MG63 (cell line): ENCODE measurements at places on chromosomes 2 and 18. TPM values are rescaled to one million over a fixed set of nuclear protein-coding genes. Genes with fewer than 3 reads are reported as not detected.

The TMEFF2 gene
- 2.2 and 3.0 TPM in 2 replicates for total RNA-seq

The STON1 gene
- 1.7 and 2.2 TPM in 2 replicates for total RNA-seq

The ZFAND2B gene
- total RNA-seq, result 43.3 and 72.7 TPM in 2 replicates

The CMPK2 gene
- 2.3 and 6.6 TPM in 2 replicates for total RNA-seq

The CD302 gene
- 4.4 and 8.9 TPM in 2 replicates for total RNA-seq

The SULT1C4 gene
- total RNA-seq, result not detected in 2 replicates

The AKAIN1 gene
- total RNA-seq, result not detected in 2 replicates

- no peak for DNase-seq
Measured at GRCh38 chr2:137959166-137959565, 5.1 kb upstream of the HNMT start.

DNA sequence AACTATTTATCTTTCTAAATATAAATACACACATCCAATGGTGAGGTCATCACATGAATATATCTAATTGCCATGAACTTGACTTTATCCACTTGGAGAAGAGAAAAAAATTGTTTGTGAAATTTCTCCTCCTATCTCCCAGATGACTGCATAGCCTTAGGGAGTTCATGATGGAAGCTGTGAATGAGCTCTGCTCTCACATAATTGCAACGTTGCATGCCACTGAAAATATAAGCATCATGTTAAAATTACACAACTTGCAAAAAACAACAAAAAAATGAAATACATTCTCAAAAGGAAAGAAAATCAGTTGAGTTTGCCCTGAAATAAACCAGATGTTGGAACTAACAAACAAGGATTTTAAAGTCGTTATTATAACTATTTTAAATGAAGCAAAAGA, 50.6 kb upstream of the OSR1 start:
- DNase-seq, result no peak

DNA sequence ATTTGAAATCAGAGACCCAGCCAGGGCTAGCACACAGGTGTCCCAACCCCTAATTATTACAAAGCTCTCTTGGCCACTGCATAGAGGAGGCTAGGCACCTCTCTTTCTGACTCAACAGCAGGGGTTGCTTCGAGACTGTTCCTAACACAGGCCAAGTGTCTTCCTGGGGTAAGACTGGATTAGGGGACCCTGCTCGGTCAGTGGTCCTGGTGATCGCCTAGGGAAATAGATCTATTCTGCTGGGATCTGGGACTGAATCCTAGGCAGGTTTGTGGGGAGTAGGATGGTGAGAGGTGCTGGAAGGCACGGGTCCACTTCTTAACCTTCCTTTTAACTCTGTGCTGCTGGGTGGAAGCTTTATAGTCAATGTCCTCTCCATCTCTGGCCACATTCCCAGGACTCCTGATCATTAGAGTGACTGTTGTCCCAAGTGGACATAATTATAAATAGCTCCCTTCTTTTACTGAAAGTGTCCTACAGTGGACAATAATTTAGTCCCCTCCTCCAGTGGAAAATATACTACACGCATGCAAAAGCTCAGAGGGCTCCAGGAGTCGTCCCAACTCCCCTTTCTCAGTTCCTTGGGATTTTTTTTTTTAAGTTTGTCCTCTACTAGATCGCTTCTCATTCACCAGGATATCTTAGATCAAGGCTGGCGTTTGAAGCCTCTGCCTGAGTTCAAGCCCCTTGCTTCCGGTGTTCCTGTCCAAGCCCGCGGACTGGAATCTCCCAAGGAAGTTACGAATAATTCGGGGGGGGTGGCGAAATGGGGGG, 1.3 kb upstream of the TRIB2 start:
- DNase-seq, result no peak

GRCh38 chr2:217106650-217107014, 246.8 kb upstream of the TNP1 start:
- peak; percentile 28 for DNase-seq

- no peak for DNase-seq
Measured at GRCh38 chr2:43174368-43174916, 52.0 kb downstream of the ZFP36L2 start.

- no peak for DNase-seq
Measured at GRCh38 chr18:40613721-40614120, 1341.3 kb upstream of the PIK3C3 start.

DNA sequence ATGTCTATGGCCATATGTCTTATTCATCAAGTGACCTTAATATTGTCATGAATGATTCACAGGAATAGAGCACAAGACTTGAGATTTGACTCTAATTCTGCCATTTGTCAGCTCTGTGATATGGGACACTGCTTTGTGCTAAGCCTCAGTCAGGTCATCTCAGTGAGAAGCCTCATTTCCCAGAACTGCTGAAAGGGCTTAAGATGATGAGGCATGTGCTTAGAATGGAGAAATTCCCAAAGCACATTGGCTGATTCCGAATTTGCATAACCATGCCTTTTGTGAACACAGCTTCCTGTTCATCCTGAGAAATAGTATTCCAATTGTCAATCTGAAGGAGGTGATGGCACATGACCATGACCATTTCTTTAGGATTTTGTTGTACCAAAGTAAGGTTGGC, 218.1 kb downstream of the ALK start:
- no peak for DNase-seq

GRCh38 chr2:210655229-210655975, 99.0 kb downstream of the CPS1 start:
- DNase-seq, result no peak

GRCh38 chr2:57869758-57870344, 176.8 kb upstream of the VRK2 start:
- DNase-seq, result no peak

- DNase-seq, result no peak
Measured at GRCh38 chr2:73033766-73034381, 37.6 kb downstream of the SFXN5 start.

GRCh38 chr2:207038299-207038698, 99.0 kb downstream of the CPO start:
- DNase-seq, result no peak

DNA sequence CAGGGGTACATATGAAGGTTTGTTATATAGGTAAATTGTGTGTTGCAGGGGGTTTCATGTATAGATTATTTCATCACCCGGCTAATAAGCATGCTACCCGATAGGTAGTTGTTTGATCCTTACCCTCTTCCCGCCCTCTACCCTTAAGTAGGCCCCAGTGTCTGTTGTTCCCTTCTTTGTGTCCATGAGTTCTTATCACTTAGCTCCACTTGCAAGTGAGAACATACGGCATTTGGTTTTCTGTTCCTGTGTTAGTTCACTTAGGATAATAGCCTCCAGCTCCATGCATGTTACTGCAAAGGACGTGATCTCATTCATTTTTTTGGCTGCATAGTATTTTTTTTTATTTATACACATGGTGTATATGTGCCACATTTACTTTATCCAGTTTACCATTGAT, 34.2 kb upstream of the ELAC1 start:
- DNase-seq, result no peak

- DNase-seq, result no peak
Measured at GRCh38 chr2:107737756-107738155, 88.9 kb upstream of the RGPD4 start.

DNA sequence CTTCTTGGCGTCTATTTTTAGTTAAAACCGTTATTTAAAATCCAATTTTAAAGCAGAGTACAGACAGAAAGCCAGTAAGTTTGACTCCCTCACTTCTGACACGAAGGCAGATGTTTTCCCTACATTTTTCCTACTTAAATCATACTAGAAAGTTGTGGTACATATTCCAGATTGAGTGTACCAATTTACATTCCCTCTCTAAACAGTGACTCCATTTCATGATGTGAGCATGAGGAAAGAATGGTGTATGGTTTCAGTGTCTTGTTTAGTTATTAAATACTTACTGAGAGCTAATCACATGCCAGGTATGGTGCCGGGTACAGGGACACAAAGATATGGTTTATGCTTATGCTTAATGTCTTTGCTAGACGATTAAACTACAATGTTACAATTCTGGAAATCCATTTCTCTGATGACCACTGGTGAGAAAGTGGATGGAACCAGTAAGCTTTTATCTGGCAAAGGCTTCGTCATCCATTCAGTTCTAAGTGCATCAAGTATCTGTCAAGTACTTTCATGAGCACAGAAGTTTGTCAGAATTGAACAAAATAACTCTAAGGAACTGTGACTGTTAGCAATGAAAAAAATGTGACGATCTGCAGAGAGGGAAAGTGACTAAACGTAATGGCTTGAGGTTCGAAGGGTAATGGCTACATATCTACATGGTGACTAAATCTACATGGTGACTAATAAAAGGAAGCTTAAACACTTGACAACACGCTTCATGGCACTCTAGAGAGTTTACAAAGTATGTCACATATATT, 25.7 kb downstream of the MAP4K3 start:
- DNase-seq, result no peak

DNA sequence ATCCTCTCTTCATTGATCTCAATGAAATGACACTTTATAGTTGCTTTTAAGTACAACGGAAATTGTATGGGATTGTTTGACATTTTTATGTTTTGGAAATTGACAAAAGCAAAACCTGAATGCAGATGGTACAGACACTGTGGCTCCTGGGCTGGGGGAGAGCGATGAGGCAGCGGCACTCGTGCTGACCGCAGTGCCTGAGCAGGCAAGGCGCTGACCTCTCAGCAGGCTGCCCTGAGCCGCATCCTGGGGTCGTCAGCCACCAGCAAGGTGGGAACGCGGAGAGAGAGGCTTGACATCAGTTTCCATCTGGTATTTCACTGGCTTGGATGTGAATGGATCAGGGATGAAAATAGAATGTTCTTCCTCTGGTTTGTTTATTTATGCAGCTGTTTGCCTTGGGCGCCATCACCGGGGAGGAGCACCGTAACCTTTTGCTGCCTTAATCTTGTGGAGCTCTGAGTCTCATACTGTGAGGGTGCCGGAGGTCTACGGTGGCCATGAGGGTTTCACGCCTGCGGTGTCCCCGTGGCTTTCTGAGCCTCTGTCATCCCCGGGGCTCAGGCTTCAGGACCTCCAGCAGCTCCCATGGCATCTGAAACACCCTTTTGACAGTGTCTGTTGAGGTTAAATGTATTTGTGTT, 94.8 kb upstream of the TPO start:
- no peak for DNase-seq

- DNase-seq, result no peak
Measured at GRCh38 chr2:96159084-96159830, 14.0 kb upstream of the DUSP2 start.

GRCh38 chr2:66189553-66189952, 245.4 kb upstream of the MEIS1 start:
- no peak for DNase-seq

- no peak for DNase-seq
Measured at GRCh38 chr2:30161929-30162706, 15.3 kb downstream of the YPEL5 start.

GRCh38 chr18:46609048-46609447, 48.0 kb downstream of the LOXHD1 start:
- DNase-seq, result no peak

GRCh38 chr2:226122041-226122440, 677.6 kb downstream of the IRS1 start:
- no peak for DNase-seq
